ENCODE measurements at places on chromosomes 11 and 22. TPM values are rescaled to one million over a fixed set of nuclear protein-coding genes. Genes with fewer than 3 reads are reported as not detected.

- no peaks in the 10 kb centered on the region for H3K27me3 ChIP-seq
- no peaks in the 10 kb centered on the region for H3K36me3 ChIP-seq
- DNase-seq = no peak
- H3K4me3 ChIP-seq = no peak overlapping the region
- H3K4me1 ChIP-seq = peaks cover 52% of the 10 kb centered on the region
These were observed 23.9 kb upstream of the MICAL2 start for GRCh38 chr11:12086271-12087074.

DNA sequence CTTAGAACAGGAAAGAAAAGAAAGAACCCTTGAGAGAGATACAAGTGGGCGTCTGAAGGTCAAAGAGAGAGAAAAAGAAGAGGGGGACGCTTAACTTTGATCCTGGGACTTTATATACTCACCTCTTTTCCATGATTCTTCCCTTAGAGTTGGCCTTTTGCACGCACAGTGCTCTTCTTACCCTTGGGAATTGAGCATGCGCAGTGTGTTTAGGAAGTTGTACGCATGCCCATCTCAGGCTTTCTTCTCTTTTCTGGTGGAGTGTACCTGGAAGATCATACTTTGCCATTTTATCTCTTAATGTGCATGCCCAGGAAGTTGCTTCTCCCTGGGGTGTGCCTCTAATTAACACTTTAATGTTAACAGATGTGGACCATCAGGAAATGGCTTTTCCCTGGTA is 229.6 kb upstream of the ANO3 start:
- H3K4me3 ChIP-seq = no peak overlapping the region
- H3K27me3 ChIP-seq = no peaks in the 10 kb centered on the region
- H3K4me1 ChIP-seq = no peaks in the 10 kb centered on the region

DNA sequence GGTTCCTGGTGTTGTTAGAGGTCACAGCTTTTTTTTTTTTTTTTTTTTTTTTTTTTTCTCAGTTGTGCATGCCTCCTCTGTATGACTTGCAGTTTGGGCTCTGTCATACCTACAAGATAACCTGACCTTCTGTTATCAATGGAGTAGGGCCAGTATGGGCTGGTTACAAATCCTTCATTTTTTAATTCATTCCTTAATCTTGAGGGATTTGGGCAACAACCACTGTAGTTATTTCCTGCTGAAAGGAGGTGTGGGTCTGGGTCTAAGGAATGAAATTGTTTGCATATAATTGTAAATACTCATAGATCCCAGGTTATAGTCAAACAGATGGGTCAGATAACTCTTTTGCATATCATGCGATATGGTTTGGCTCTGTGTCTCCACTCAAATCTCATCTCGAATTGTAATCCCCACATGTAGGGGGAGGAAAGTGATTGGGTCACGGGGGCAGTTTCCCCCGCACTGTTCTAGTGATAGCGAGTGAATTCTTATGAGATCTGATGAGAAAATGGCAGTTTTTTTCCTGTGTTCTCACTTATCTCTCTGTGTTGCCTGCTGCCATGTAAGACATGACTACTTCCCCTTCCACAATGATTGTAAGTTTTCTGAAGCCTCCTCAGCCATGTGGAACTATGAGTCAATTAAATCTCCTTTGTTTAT is 14.1 kb upstream of the GLYAT start:
- H3K36me3 ChIP-seq = no peaks in the 10 kb centered on the region
- H3K27me3 ChIP-seq = no peaks in the 10 kb centered on the region
- DNase-seq = no peak
- no peak overlapping the region for H3K4me3 ChIP-seq

- peaks cover 15% of the 10 kb centered on the region for H3K4me1 ChIP-seq
- H3K27ac ChIP-seq = no peak overlapping the region
- H3K36me3 ChIP-seq = peaks cover 14% of the 10 kb centered on the region
- no peak overlapping the region for H3K4me3 ChIP-seq
- no peaks in the 10 kb centered on the region for H3K27me3 ChIP-seq
- DNase-seq = no peak
These were observed 135.7 kb downstream of the ATXN10 start for GRCh38 chr22:45807156-45807915.

- no peaks in the 10 kb centered on the region for H3K27me3 ChIP-seq
- no peak overlapping the region for H3K4me3 ChIP-seq
- no peak for DNase-seq
- no peak overlapping the region for H3K27ac ChIP-seq
- no peaks in the 10 kb centered on the region for H3K36me3 ChIP-seq
These were observed 204.7 kb downstream of the ST3GAL4 start for GRCh38 chr11:126560221-126560620.

DNA sequence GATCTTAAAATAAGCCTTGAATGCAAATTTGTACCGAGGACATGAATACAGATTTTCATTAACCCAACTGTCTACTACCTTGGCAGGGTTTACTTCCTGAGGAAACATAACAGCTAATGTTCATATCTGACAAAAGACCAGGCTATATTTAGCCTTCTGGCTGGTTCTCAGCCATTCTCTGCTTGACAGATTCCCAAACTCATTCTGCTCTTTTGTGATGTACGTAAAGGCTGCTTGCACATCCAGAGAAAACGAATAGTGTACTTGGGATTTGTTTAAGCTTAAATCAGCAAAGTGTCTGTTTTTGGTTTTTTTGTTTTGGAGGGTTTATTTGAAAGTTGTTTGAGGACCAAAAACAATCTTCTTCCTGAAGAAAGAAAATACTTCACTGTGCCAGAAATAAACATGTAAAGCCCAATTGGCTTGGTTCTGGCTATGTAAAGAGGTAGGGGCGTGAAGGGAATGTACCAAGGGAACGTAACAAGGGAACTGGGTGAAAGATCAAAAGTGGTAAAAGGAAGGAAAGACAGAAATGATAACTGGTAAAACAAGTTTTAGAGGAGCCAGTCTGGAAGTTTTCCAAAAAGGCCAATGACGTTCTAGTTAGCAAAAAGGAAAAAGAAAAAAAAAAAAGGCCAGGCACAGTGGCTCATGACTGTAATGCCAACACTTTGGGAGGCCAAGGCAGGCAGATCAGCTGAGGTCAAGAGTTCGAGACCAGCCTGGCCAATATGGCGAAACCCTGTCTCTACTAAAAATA is 21.4 kb upstream of the CRTAM start:
- no peak overlapping the region for H3K4me3 ChIP-seq
- no peak overlapping the region for H3K27ac ChIP-seq
- no peaks in the 10 kb centered on the region for H3K27me3 ChIP-seq
- no peaks in the 10 kb centered on the region for H3K36me3 ChIP-seq
- DNase-seq = no peak
- H3K4me1 ChIP-seq = peaks cover 9% of the 10 kb centered on the region

Gene DRD2
- 0.49 TPM for total RNA-seq

GRCh38 chr11:109770323-109770722 is 322.9 kb upstream of the ZC3H12C start:
- no peaks in the 10 kb centered on the region for H3K27me3 ChIP-seq
- DNase-seq = no peak
- no peak overlapping the region for H3K27ac ChIP-seq
- H3K4me1 ChIP-seq = no peaks in the 10 kb centered on the region
- no peaks in the 10 kb centered on the region for H3K36me3 ChIP-seq

Gene ZNF215
- 2.0 TPM for total RNA-seq

DNA sequence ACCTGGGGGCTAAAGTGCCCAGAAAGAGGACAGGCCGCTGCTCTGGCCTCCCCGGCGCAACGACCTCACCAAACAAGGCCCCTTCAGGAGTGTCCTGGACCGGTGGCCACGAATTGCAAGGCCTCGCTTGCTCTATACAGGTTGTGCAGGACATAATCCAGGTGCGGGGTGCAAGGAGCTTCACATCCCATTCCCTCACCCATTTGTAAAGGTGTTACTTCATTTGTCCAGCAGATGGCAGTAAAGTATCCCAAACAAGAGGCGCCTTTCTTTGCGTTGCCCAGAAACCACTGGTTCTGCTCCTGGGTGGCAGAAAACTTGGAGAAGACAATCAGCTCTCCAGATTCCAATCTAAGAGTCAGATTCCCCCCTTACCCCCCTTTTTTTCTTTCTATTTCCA is 35.9 kb upstream of the PRDM11 start:
- H3K27me3 ChIP-seq = no peaks in the 10 kb centered on the region
- H3K36me3 ChIP-seq = no peaks in the 10 kb centered on the region
- peak; percentile 83 for DNase-seq

Gene BIK
- total RNA-seq = not detected

- no peak for DNase-seq
- no peaks in the 10 kb centered on the region for H3K4me1 ChIP-seq
- H3K27ac ChIP-seq = no peak overlapping the region
- H3K36me3 ChIP-seq = no peaks in the 10 kb centered on the region
- no peaks in the 10 kb centered on the region for H3K27me3 ChIP-seq
These were observed 595.1 kb upstream of the CCDC179 start for GRCh38 chr11:23455321-23455891.
